ENCODE measurements at places on chromosomes 4 and X.

DNA sequence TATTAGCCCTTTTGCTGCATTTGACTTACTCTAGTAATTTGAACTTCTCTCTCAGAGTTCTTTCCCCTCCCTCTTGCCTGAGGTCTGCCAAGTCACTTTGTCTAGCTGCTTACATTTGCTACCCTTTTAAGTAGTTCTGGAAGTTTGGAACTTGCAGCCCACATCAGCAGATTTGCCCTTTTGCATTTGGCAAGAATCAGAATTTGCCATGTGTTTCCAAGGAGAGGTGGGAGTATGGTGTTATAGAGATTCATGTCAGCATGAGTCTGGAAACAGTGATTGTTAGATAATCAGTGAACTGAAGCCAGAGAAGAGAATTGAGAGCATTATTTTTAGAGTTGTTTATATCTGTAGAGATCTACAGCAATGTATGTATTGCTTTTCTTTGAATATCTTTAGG is 52.1 kb downstream of the KLHL34 start:
- DNase-seq: no peak

GRCh38 chr4:23279377-23279986 is 586.7 kb downstream of the GBA3 start:
- no peak for DNase-seq

DNA sequence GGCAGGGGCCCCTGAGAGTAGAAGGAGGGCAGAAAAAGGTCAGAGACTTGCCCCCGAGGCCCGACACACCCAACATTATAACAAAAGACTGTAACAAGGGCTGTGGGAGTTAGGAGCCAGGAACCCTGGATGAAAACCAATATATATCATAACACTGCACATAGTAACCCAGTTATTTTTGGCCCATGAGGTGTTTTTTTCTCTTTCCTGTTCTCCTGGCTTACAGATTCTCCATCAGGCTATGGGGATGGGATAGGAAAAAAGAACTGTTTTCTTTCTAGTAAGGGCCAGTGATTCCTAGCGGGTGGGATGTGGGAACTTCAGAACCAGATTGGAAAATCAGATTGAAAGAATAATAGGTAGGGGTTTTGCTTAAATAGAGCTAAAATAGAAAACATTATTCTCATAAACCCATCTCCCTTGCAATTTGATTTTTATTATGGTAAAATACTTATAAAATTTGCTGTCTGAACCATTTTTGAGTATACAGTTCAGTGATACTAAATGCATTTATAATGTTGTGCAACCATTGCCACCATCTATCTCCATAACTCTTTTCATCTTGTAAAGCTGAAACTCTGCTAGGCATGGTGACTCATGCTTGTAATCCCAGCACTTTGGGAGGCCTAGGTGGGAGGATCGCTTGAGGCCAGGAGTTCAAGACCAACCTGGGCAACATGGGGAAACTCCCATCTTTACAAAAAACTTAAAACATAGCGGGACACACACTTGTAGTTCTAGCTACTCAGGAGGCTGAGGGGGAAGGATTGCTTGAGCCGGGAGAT is 33.5 kb downstream of the SNX25 start:
- DNase-seq: no peak

GRCh38 chrX:13463608-13464007 is 105.8 kb upstream of the EGFL6 start:
- peak; percentile 53 for DNase-seq

GRCh38 chrX:40780082-40780481 is 44.7 kb upstream of the MED14 start:
- DNase-seq: no peak

- no peak for DNase-seq
Measured at GRCh38 chr4:56466910-56467283, 520 bp upstream of the SRP72 start.

- DNase-seq: no peak
Measured at GRCh38 chrX:133677123-133678063, 262.1 kb upstream of the GPC4 start.

GRCh38 chr4:76640353-76640910 is 205.4 kb downstream of the SHROOM3 start:
- DNase-seq: no peak

GRCh38 chr4:103498161-103499070 is 221.4 kb downstream of the TACR3 start:
- DNase-seq: no peak

DNA sequence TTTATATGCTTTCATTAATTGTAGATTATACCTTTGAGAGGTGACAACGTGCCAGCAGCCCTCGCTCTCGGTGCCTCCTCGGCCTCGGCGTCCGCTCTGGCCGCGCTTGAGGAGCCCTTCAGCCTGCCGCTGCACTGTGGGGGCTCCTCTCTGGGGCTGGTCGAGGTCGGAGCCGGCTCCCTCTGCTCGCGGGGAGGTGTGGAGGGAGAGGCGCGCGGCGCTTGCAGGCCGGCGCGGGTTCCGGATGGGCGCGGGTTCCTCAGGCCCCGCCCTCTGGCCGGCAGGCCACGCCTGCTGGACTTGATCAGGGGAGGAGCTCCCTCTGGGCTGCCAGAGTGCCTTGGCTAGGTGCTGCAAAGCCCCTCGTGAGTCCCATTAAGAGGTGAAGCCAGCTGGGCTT is 321.1 kb upstream of the PCDH18 start:
- DNase-seq: no peak

- DNase-seq: no peak
Measured at GRCh38 chr4:62023633-62024032, 823.5 kb downstream of the ADGRL3 start.

- no peak for DNase-seq
Measured at GRCh38 chrX:63258144-63258543, 93.0 kb downstream of the SPIN4 start.

DNA sequence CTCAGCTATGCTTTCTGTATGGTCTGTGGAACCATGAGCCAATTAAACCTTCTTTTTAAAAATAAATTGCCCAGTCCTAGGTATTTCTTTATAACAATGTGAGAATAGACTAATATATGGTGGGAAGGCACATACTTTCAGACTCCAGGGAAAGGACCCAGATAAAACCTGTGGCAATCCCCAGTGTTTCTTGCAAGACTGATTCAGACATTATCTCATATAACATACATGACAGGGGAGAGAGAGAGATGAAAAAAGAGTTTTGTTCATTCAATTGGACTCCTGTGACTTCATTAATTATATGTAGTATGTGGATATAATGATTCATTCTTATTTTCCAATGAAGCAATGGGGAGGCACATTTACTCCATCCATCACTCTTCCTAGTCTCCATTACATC is 291.4 kb upstream of the PRKX start:
- no peak for DNase-seq

DNA sequence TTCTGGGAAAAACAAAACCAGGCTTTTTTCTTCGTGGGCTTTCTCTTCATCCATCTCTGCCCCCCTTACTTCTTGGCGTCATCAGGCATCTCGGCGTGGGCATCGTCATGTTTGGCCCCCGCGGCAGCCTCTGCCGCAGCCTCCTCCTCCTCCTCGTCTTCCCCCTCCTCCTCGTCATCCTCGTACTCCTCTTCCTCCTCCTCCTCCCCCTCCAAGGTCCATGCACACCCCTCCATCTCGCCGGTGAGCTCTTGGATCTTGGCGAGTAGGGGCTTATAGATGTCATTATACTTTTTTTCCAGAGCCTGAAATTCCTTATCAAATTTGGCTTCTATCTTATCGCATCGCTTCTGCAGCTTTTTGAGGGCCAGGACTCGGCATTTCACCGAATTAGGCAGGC is 488 bp downstream of the NAP1L5 start:
- DNase-seq: no peak

- no peak for DNase-seq
Measured at GRCh38 chr4:183831026-183831446, 74.1 kb upstream of the STOX2 start.

DNA sequence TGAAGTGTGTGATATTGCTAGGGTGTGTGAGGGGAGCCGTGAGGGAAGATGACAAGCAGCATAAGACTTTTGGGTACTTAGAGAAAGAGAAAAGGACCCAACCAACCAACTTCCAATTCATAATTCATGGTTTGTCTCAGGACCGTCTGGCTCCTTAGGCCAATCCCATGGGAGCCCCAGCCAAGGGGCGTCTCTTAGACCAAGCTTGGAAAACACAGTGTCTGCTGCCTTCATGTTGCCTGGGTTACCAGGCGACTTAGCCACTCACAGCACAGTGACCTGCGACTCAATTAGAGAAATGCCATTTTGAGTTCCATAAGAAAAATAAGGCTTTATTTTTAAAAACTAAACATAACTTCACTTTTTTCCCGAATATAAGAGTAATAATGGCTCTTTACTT is 32.7 kb downstream of the BST1 start:
- DNase-seq: no peak

DNA sequence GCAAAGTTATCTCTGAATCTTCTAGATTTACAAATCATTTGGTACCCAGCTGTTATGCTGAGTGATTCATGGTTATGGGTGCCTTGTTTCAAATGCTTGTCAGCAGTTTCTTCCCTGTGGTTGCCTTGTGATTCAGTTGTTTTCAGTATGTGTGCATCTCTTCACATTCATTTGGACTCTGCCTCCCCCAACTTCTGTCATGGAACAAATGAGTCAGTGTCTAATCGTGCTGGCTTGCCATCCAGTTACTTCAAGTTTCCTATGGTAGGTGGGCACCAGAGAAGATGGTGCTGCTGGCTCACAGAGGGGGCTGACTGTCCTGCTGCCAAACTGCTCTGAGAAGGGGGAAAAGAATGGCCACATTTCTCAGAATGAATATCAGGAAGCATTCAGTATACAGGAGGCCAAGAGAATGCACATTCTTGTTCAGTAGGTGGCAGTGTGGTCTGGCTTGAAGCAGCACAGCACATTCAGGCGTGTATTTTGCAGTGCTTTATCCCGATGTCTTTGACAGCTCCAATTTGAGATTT is 260.9 kb downstream of the GLUD2 start:
- peak; percentile 15 for DNase-seq

DNA sequence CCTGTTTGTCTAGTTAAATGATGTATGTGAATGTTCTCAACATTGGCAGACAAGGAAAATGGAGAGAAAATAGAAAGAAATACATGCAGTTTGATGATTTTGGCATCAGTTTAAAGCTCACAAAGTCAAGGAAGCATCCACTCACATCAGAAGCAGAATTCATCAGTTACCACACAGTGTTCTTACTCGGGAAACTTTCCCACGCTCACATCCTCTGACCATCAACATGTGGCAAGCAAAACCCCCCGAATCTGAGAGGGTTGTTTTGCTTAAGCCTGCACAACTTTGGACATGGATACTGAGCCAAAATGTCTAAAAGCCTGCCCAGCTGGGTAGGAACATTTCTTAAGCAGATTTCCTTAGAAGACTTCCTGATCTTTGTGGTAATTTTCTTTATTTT is 407.6 kb downstream of the ANKRD50 start:
- no peak for DNase-seq

DNA sequence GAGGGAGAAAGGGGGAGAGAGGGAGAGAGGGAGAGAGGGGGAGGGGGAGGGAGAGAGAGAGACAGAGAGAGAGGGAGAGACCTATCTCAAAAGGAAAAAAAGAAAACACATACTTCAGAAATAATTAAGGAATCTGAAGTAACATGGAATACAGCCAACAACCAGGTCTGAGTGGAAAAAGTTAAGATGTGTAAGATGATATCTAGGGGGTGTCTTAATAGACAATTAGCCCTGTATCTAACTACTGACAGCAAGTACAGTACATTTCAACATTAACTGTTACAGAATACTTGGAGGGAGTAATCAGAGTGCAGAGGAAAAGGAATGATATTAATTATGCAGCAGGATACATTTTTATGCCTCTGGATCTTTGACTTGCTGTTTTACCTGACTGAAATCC is 22.4 kb downstream of the NUP54 start:
- no peak for DNase-seq

GRCh38 chrX:10952619-10953018 is 158.5 kb upstream of the HCCS start:
- DNase-seq: no peak

DNA sequence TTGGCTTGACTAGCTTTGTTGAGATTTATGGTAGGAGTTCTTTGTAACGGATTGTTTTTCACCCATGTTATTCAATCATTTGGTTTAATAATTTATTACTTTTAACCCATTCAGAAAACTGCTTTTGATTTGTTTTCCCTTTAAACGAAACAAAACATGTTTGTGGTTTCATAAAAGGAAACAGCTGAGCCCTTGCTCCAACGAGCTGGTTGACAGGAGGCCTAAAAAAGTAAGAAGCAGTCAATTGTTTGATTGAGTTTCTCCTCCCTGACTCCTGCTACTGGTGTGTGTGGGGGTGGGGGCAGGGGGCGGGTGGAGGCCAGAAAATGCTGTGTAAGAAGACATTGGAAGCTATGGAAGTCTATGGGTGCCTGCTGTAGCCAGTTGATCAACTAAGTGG is 102.8 kb downstream of the CHRDL1 start:
- no peak for DNase-seq

- no peak for DNase-seq
Measured at GRCh38 chr4:164081371-164081770, 586.9 kb downstream of the TMA16 start.

DNA sequence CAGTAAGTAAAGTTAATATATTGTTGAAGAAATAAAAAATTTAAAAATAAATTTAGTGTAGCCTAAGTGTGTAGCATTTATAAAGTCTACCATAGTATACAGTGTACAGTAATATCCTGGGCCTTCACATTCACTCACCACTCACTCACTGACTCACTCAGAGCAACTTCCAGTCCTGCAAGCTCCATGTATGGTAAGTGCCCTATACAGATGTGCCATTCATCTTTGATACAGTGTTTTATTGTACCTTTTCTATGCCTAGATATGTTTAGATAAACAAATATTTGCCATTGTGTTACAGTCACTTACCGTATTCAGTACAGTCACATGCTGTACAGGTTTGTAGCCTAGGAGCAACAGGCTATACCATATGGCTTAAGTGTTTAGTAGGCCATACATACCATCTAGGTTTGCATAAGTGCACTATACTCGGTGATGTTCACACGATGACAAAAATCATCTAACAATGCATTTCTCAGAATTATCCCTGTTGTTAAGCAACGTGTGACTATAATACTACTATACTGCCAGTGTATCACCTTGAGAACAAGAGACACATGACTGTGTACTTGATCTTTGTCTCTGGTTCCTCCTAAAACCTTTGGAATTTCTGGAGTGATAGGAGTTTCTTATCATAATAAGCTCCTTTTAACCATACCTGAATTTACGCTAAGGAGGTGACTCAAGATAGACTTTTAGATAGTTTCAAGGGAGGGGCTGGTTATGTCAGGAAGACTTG is 25.8 kb upstream of the SEPTIN11 start:
- no peak for DNase-seq

DNA sequence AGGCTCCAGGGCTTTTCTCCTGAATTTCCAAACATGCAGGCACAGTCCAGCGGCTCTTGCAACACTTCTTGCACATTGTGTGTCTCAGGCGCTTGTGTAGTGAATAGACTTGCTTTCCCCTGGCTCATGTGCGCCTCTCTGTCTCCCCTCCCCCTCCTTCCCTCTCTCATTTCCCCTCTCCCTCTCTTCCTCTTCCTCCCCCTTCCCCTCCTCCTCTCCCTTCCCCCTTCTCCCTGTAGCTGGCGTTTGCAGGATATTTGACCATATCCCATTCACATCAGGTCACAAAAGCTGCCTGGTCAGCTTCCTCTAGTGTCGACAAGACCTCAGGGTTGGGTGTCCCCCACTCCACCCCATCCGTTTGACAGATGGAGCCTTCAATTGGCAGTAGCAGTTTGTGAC is 2.4 kb downstream of the CHST7 start:
- DNase-seq: no peak

Measured in left kidney (tissue), 8 donors.